ENCODE measurements at places on chromosomes 2 and 18.

DNA sequence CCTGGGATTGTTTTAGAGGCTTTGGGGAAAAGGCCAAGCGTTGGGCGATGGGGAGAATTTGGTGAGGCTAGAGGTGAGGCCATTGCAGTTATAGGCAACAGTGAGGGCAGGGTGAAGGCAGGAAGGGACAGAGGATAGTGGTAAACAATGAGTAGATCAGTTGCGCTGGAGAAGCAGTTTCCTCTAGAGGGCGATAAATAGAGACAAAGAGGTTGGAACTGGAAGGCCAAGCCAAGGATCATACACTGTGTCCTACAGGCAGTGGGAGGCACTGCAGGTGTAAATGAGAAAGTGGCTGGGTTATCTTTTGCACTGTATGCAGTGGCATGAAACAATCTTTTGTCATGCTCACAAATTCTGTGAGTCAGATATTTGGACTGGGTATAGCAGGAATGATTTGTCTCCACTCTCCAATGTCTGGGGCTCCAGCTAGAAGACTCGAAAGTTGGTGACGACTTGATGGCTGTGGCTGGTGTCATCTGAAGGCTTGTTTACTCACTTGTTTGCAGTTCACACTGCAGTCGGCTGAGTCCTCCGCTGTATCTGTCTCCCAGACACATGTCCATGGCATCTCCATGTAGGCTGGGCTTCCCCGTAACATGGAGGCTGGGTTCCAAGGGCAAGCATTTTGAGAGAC lies 82.1 kb downstream of the TNP1 start:
- DNase-seq = peak; percentile 15

GRCh38 chr18:78696698-78697435 lies 282.8 kb upstream of the SALL3 start:
- no peak for DNase-seq

- DNase-seq = no peak
Observed at GRCh38 chr18:35982409-35983114, 10.1 kb downstream of the RMP24 start.

DNA sequence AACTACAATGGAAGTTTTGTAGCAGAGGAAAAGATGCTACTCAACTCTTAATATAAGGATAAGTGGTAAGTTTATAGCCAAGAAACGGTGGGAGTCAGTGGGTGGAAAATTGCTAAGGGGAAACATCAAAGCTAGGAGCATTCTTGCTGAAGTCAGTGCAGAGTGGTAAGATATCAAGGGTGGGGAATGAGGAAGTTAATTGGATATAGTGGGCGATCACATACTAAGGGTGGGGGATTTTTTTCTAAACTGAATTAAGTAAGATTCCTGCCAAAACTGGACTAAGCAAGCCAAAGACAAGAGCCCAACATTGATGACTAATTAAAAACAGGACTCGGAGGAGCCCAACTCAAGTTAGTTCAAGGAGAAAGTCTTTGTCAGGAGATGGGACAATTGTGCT lies 525.4 kb downstream of the CCDC85A start:
- DNase-seq = no peak

GRCh38 chr18:14948163-14948540 lies 200.2 kb downstream of the ANKRD30B start:
- DNase-seq = no peak

DNA sequence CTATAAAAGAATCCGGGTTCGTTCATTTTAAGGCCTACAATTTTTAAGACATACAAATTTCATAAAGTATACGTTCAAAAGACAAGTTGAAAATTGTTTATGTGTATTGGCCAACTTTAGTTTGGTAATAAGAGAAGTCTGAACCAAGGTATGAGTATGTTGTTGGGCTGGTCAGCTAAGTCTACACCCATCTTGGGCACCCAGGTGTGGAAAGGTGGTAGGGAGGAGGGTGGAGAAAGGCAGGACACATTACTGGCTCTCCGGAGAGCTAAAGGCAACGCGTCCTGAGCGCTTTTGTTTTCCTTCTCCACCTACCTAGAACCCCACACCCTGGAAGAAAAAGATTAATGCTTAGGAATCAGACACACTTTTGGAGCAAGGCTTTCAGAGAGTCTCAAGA lies 899 bp upstream of the PELI1 start:
- DNase-seq = no peak

- DNase-seq = peak; percentile 49
Observed at GRCh38 chr2:128732976-128733431, 414.3 kb upstream of the HS6ST1 start.

DNA sequence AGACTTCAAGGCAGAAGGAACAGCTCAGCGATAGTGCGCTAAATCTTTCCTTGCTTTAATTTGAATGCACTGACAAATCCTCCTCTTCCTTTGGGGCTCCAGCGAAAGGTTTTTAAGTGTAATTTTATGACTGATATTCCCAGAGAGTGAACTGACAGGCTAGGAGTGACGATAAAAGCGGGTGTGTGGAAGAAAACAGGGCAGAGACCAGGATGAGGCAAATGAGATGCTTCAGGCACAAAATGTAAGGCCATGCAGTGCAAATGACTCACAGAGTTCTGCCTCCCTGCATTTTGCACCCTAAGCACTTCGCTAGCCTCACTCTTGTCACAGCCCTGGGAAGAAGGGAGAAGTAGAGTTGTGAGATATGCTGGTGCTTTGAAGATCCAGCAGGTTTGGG lies 14.7 kb downstream of the KLHL23 start:
- DNase-seq = no peak

GRCh38 chr2:229927817-229928321 lies 5.6 kb downstream of the FBXO36 start:
- no peak for DNase-seq

- DNase-seq = peak; percentile 49
Observed at GRCh38 chr18:22172120-22172582, 2.8 kb downstream of the GATA6 start.

DNA sequence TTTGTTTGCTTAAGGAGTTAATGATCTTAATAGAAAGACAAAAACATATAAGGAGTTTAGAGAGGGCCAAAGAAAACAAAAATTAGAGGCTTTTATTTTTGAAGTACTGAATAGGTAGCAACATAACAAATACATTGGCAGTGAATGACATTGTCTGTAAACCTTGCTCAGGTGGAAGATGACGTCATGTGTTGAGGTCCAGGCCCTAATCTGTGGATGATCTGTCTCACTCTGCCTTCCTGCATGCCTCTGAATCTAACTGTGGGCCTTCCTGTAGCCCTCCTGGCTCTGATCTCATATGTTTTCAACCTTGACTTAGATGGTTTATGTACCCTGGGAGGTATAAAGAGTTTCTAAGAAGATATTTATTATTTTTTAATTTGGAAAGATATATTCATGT lies 58.1 kb upstream of the DYNAP start:
- no peak for DNase-seq

DNA sequence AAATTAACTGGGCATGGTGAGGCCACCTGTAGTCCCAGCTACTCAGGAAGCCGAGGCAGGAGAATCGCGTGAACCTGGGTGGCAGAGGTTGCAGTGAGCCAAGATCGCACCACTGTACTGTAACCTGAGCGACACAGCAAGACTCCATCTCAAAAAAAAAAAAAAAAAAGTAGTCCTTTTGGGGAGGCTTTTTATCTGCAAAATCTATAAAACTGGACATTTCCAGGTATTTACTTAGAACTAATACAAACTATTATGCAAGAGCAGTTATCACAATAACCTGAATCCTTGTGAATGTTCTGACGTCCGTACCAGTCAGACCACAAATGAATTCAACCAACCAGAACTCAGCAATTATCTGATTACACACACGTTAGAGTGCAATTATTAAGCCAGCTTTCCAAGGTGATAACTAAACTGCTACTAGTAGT lies 8.8 kb upstream of the RAPH1 start:
- peak; percentile 6 for DNase-seq

DNA sequence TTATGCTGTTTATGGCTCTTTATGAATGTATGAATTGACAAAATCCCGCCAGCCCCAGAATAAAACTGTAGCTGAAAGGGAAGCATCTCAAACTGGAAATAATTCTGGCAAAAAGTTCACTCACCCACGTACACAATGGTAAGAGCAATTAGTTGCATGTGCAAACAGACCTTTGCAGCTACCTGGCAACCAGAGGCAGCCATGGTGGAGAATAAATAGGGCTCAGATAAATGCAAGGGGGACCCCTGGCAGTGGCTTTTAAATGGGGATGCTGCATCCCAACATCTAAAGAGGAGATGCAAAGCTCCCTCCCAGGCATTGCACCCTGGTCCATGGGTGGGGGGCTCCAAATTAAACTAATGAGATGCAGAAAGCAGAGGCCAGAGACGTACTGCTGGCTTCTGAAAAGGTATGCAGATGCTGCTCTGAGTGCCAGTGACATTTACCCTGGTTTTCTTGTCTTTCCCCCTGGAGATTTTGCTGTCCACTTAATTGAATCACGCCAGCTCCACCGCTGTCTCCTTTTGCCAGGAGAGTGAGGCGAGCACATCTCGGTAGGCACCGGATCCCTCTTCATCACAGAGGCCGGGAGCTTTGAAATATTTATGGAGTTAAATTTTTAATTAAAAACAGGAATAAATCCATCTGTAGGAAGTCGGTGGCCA lies 126.6 kb upstream of the NRP2 start:
- no peak for DNase-seq

DNA sequence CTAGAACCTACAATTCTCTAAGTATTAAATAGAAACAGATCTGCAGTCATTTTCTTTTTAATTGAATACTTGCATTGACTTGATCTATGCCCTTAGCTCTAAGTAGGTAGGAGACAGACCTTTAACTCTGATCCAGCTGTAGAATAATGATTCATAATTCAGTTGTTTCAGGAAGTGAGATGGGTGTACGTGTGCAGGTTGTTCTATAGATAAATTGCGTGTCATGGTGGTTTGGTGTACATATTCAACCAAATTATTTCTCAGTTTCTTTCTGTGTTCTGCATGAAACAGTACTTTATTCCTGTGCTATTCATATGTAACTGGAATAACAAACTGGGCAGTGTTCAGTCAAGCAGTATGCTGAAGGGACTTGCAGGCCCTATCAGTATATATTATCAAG lies 34.3 kb upstream of the CD226 start:
- no peak for DNase-seq

DNA sequence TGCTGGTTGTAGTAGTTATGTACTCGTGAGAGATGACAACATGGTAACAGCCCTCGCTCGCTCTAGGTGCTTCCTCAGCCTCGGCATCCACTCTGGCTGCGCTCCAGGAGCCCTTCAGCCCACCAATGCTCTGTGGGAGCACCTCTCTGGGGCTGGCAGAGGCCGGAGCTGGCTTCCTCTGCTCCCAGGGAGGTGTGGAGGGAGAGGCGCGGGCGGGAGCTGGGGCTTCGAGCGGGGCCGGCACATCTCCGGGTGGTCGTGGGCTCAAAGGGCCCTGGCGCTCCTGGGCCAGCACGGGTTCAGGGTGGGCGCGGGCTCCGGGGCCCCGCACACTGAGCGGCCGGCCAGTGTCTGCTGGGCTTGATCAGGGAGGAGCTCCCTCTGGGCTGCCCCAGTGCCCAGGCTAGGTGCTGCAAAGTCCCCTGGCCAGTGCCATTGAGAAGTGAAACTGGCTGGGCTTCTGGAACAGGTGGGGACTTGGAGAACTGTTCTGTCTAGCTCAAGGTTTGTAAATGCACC lies 1012.1 kb downstream of the CNTNAP5 start:
- DNase-seq = no peak

GRCh38 chr2:236744716-236745115 lies 175.1 kb downstream of the ACKR3 start:
- no peak for DNase-seq

GRCh38 chr2:23813438-23813837 lies 113.5 kb downstream of the ATAD2B start:
- no peak for DNase-seq

GRCh38 chr2:221153226-221153625 lies 418.9 kb downstream of the EPHA4 start:
- DNase-seq = no peak

DNA sequence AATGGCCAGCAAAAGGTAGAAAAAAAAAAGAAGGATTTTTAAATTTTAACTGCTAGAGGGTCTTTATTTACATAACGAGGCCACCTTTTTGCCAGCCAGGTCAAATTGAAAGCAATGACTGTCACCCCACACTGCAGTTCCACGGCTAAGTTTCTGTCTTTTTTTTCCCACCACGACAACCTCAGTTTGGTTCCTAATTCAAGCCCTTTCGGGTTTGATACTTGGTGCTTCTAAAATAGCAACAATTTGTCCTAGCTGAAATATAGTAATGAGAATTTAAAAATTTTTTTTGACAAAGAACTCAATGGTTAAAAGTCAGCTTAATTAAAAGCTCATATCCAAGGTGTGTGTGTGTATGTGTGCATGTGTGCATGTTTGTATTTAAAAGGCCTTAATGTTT lies 16.4 kb upstream of the NMS start:
- DNase-seq = no peak

DNA sequence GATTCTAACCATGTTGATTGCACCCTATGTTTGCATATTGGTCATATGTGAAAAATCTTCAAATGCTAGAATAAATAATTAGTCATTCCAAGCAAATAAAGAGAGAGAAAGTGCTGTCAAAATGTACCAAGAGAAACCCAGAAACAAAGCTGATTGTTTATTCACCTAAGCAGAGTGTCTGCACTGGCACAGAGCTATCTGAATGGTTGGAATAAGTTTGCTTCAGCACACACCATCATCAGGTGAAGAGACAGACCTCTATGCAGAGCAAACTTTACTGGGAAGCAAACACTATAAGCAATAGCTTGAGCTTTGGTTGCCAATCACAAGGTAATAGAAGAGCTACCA lies 25.4 kb downstream of the DSG4 start:
- no peak for DNase-seq

- no peak for DNase-seq
Observed at GRCh38 chr2:134208825-134209224, 45.0 kb upstream of the MGAT5 start.

GRCh38 chr2:233449921-233450863 lies 95.9 kb downstream of the DGKD start:
- no peak for DNase-seq

GRCh38 chr2:37912056-37912455 lies 13.0 kb upstream of the RMDN2 start:
- DNase-seq = no peak

DNA sequence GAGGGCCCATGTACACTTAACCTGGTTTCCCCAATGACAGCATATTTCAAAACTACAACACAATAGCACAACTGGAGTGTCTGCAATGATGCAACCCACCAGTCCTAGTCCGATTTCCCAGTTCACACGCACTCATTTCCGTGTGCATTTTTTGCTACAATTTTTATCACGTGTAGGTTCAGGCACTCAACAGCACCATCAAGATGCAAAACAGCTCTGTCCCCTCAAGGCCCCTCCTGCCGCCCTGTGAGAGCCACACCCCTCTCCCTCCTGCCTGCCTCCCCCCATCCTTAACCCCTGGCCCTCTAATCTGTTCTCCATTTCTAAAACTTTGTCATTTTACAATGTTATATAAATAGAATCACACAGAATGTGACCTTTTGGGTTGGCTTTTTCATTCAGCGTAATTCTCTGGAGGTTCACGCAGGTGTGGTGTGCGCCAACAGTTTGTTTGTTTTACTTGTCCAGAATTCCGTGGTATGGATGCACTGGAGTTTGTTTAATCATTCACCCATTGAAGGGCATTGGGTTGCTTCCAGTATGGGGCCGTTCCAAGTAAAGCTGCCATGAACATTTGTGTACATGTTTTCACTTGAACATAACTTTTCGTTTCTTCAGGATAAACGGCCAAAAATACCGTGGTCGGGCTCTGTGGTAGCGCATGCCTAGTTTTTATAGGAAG lies 8.4 kb downstream of the KCNIP3 start:
- peak; percentile 84 for DNase-seq

- no peak for DNase-seq
Observed at GRCh38 chr18:13550418-13551304, 175.7 kb downstream of the FAM210A start.

Data from body of pancreas (tissue), 4 donors.